Activated T-helper 2 cell treated with anti-CD3 and anti-CD28 coated beads, Interferon-gamma antibody, Interleukin-2, Interleukin-4, amounts not matched to agents 10 μg/mL and 5 μg/mL and 100 μg/mL, durations not matched to agents 14 hours and 24 hours and 36 hours (primary cell): ENCODE measurements at places on chromosomes 6 and 20. TPM values are rescaled to one million over a fixed set of nuclear protein-coding genes. Genes with fewer than 3 reads are reported as not detected.

- H3K36me3 ChIP-seq = no peaks in the 10 kb centered on the region
- no peak overlapping the region for H3K4me3 ChIP-seq
- no peak for DNase-seq
- H3K27ac ChIP-seq = no peak overlapping the region
Observed at GRCh38 chr6:121597654-121598053, 162.2 kb downstream of the GJA1 start.

The OOEP gene
- 0.46 TPM in 1 of 2 replicates, not detected in the other for total RNA-seq

The SLC22A7 gene
- total RNA-seq = not detected in 2 replicates

DNA sequence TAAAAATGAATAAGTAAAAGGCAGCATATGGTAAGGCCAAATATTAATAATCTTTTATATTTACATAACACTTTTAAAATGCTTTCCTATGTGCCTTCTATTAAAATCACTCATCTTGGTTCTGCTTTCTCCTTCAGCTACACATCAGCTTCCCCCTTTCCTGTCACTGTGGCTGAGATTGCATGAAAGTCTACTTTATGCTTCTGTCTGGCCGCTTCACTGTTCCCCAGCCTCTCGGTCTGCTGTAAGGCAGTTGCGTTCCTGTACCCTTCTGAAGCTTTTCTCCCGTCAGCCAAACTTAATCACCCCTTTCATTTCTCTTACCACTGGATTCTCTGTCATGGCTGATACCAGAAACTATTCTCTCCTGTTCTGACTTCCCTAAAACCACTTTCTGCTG is 34.6 kb downstream of the SOX4 start:
- H3K4me1 ChIP-seq = no peaks in the 10 kb centered on the region
- no peak overlapping the region for H3K27ac ChIP-seq
- no peaks in the 10 kb centered on the region for H3K36me3 ChIP-seq
- no peak for DNase-seq
- no peaks in the 10 kb centered on the region for H3K27me3 ChIP-seq

The SH3BGRL2 gene
- 0.09 TPM in 1 of 2 replicates, not detected in the other for total RNA-seq

- H3K27me3 ChIP-seq = no peaks in the 10 kb centered on the region
- peaks cover 15% of the 10 kb centered on the region for H3K4me1 ChIP-seq
- peaks cover 33% of the 10 kb centered on the region for H3K36me3 ChIP-seq
Observed at GRCh38 chr6:156833755-156834154, 56.6 kb downstream of the ARID1B start.

The FAM120B gene
- 19.6 and 21.8 TPM in 2 replicates for total RNA-seq

The SERAC1 gene
- total RNA-seq = 5.4 and 6.6 TPM in 2 replicates

The PHACTR1 gene
- 0.05 and 0.11 TPM in 2 replicates for total RNA-seq

The BPI gene
- not detected in 2 replicates for total RNA-seq

The SLPI gene
- not detected in 2 replicates for total RNA-seq

The RHAG gene
- total RNA-seq = not detected in 2 replicates

The DPPA5 gene
- not detected in 2 replicates for total RNA-seq

The SLC12A5 gene
- total RNA-seq = 0.73 TPM in 1 of 2 replicates, not detected in the other

The MYCT1 gene
- not detected in 2 replicates for total RNA-seq

DNA sequence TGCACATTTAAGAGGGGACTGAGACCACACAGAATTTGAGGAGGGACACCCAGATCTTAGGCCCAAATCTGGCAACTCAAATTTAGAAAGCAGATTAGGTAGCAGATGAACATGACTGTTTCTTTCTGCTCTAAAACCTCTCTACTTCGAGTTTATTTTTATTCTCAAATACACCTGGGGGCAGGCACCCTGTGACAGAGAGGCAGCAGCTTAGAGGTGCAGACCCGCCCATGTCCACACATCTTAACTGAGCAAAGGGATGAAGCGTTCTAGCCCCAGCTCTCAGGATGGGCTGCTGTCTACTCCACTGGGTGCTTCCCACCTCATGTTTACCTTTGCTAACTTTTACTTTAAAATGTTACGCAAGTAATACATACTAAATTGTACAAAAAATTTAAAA is 125.0 kb downstream of the SLC23A2 start:
- no peak overlapping the region for H3K27ac ChIP-seq
- no peak for DNase-seq
- H3K36me3 ChIP-seq = peaks cover 34% of the 10 kb centered on the region
- H3K4me3 ChIP-seq = no peak overlapping the region

DNA sequence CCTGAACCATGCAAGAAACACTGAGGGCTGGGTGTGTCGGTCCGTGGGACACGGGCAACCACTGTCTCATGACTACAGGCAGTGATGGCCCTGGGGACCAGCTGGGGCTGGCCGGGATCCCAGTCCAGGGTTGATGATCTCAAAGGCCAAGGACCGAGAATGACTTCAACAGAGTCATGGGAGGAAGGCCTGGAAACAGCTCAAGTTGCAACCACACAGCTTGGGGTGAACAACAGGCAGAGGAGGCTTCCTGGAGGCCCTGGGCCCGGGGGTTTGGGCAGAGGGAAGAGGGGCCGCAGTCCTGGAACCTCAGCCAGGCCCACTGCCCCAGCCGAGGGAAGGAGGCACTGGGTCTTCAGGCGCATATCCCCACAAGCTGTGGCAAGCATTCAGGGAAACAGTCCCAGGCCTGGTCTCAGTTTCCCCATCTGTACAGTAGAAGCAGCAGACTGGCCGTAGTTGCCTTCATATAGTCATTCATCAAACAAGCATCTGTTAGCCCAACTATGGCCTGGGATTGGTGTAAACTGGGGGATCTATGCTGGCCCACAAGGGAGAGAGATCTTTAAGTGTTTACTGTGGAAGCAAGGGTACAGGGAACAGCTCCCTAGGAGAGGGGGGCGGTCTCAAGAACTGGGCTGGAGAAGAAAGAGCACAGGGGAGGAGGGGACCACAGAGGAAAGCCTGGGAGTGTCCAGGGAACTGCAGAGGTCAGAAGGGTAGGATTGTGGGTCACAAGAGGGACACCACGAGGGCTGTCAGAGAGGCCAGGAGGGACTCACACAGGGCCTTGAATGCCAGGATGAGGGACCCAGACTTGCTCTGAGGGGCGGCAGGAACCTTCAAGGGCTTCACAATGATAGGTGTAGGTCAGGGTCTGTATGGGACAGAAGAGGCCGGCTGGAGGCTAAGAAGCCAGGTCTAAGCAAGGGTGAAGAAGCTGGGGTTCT is 2.1 kb downstream of the MYL9 start:
- no peak overlapping the region for H3K27ac ChIP-seq
- DNase-seq = no peak
- H3K36me3 ChIP-seq = no peaks in the 10 kb centered on the region
- H3K27me3 ChIP-seq = no peaks in the 10 kb centered on the region
- no peaks in the 10 kb centered on the region for H3K4me1 ChIP-seq

DNA sequence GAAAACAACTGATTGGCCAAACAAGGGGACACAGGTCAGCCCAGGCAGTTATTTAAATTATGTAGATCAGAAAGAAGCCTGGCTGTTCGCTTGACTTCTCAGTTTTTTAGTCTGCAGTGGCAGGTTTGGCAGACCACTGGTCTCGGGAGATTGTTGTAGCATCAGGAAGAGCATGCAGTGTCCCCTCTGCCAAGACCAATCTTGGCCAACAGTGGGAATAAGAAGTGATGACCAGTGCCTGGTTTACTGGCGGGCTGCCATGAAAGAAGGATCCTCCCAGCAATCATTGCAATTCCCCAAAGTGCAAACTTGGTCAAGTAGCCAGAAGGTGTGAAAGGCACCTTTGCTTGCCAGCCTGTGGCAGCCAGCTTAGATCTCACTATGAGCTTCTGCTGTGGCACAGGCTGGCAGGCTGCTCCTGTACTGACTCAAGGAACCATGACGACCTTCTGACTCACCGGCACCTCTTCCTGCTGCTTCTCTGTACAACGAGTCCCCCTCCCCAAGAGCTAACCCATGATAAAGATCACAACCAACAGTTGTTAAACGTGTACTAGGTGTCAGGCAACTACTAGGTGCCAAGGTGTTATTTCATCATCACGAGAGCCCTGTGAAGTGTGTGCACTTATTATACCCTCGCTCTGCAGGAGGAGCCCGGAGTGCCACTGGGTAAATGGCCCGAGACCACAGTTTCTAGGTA is 76.8 kb upstream of the DUSP22 start:
- H3K27me3 ChIP-seq = peaks cover 2% of the 10 kb centered on the region
- H3K36me3 ChIP-seq = peaks cover 6% of the 10 kb centered on the region
- H3K4me3 ChIP-seq = no peak overlapping the region
- peak; percentile 32 for DNase-seq

- peaks cover 6% of the 10 kb centered on the region for H3K4me1 ChIP-seq
- no peak for DNase-seq
- H3K4me3 ChIP-seq = no peak overlapping the region
- H3K27ac ChIP-seq = no peak overlapping the region
Observed at GRCh38 chr6:169216830-169217229, 36.8 kb downstream of the THBS2 start.

GRCh38 chr6:6858533-6858982 is 249.2 kb upstream of the RREB1 start:
- H3K4me3 ChIP-seq = no peak overlapping the region
- no peak for DNase-seq
- H3K4me1 ChIP-seq = peaks cover 38% of the 10 kb centered on the region
- H3K36me3 ChIP-seq = no peaks in the 10 kb centered on the region

The PRRT1 gene
- total RNA-seq = 0.27 TPM in 1 of 2 replicates, not detected in the other

DNA sequence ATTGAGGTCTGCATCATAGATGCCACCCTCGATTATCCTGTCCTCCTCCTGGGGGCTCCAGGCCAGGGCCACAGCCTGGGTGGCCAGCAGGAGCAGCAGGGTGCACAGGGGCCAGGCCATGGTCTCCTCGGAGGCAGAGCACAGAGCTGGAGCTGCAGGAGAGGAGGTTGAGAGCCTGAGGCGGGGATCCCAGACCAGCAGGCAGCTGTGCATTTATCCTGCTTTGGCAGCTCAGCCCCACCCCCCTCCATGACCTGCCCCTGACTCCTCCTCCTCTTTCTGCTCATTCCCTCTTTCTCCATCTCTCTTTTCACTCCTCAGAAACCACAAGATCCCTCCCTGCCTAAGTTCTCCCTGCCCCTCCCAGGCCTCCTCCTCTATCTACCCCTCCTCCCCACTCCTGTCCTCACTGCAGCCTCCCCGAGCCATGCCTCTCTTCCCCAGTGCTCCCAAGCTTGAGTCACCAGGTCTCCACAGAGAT is at the start of gene CST2:
CST2 (minus strand) TSS at position 189 of the 481 bp plus-strand sequence; CDS start at position 120, 69 bp downstream.
- DNase-seq = no peak
- H3K27me3 ChIP-seq = no peaks in the 10 kb centered on the region
- H3K4me1 ChIP-seq = no peaks in the 10 kb centered on the region
- no peak within 1 kb of the TSS for H3K27ac ChIP-seq
- no peaks in the 10 kb centered on the region for H3K36me3 ChIP-seq

GRCh38 chr6:140597181-140597580 is 1222.7 kb upstream of the CITED2 start:
- H3K4me1 ChIP-seq = peaks cover 21% of the 10 kb centered on the region
- peak overlapping the region; percentile 0 for H3K27ac ChIP-seq
- H3K27me3 ChIP-seq = no peaks in the 10 kb centered on the region
- H3K4me3 ChIP-seq = no peak overlapping the region
- H3K36me3 ChIP-seq = peaks cover 13% of the 10 kb centered on the region

The COL19A1 gene
- total RNA-seq = 0.14 and 0.16 TPM in 2 replicates

- H3K27me3 ChIP-seq = no peaks in the 10 kb centered on the region
- H3K4me3 ChIP-seq = no peak overlapping the region
- DNase-seq = no peak
- no peaks in the 10 kb centered on the region for H3K4me1 ChIP-seq
- H3K27ac ChIP-seq = no peak overlapping the region
Observed at GRCh38 chr20:22815603-22816315, 219.4 kb upstream of the SSTR4 start.

The FABP7 gene
- not detected in 2 replicates for total RNA-seq

DNA sequence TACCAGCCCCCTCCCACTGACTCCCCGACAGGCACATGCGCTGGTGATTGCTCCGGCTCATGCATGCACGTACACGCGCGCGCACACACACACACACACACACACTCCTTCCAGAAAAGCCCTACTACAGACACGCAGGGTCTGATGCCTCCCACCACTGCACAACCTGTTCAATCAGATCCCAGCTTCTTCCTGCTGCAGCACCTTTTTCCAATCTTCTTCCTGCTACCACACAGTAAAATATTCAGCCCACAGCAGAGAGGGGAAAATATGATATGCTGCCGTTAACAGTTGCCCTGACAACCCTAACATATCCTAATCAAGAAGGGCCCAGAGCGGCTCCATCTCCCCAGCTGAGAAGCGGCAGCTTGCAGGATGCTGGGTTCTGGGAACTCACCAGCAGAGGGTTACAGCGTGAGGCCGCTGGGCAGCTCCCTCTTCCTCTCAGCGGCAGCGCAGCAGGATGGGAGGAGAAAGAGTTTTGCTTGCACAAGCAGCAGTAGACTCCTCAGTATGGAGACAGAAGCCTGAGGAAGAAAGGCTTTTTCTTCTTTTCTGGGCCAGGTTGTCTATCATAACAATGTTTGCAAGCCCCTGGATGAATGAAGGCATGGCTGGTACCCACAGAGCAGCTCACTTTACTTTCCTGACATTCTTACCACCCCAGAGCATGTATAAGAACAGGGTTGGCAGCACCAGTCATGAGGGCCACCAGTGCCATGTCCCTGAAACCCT is 23.9 kb downstream of the MAP7 start:
- H3K4me3 ChIP-seq = peak overlapping the region; percentile 37
- peaks cover 12% of the 10 kb centered on the region for H3K27me3 ChIP-seq
- peak; percentile 24 for DNase-seq
- peaks cover 14% of the 10 kb centered on the region for H3K4me1 ChIP-seq
- no peak overlapping the region for H3K27ac ChIP-seq

- no peak overlapping the region for H3K4me3 ChIP-seq
- H3K27ac ChIP-seq = no peak overlapping the region
- H3K36me3 ChIP-seq = no peaks in the 10 kb centered on the region
- H3K27me3 ChIP-seq = peaks cover 41% of the 10 kb centered on the region
- no peak for DNase-seq
Observed at GRCh38 chr20:8128291-8129060, 3.6 kb upstream of the PLCB1 start.

The CENPQ gene
- total RNA-seq = 13.9 and 14.1 TPM in 2 replicates
